Left kidney (tissue), 8 donors: ENCODE measurements at places on chromosomes 13 and 19. TPM values are rescaled to one million over a fixed set of nuclear protein-coding genes. Genes with fewer than 3 reads are reported as not detected.

Gene SPIB
- polyA plus RNA-seq = 1.00 TPM

- no peak for DNase-seq
Observed at GRCh38 chr19:4093643-4094175, 27.0 kb upstream of the ZBTB7A start.

DNA sequence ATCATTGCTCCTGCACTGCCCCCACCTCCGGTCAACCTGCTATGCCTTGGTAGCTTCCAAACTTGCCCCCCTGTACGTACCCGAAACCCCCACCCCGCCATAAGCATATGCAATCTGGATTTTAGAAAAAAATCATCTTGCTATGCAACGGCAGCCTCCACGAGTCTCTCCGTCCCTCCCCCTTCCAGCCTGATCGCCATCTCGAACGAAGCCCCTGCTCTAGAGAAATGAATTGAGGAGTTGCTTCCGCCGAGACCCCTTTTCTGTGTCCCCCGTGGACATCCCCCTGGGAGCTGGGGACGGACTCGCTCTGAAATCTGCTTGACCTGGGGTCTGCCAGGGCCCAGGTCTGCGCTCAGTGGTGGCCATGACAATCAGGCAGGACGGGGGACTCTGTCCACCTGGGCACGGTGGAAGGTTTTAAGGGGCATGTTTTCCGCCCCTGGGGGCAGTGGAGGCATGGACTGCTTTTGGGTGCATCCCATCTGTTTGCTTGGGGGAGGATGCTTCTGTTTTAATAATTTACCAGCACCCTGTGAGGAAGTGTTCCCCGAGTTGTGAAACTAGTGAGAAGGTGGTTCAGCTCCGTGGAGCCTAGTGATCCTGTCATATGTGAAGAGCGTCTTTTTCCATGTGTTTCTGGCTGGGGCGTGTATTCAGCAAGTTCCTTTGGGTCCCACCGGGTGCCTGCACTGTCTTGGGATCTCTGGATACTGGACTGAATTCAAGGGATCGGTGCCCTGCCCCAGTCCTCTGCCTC lies 1.0 kb downstream of the KDM4B start:
- DNase-seq = no peak

Gene KCNK6
- polyA plus RNA-seq = 3.7 TPM

- DNase-seq = no peak
Observed at GRCh38 chr13:112697756-112698655, 8.2 kb downstream of the ATP11A start.

DNA sequence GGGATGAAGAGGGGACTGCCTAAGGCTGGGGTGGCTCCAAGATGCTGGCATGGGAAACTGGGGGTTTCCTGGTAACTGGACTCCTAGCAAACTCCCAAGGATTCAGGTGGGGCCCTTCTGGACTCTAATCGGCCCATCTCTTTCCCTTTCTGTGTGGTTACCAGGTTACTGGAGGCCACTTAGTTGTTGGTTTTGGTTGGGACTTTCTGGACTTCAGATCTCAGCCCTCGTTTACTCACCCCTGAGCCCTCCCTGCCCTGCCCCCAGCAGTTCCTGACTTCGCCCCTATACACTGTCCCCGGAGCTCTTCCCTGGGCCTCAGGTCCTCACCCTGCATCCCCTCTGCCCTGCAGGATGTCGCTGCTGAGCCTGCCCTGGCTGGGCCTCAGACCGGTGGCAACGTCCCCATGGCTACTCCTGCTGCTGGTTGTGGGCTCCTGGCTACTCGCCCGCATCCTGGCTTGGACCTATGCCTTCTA lies 328 bp downstream of the CYP4F12 start:
- DNase-seq = no peak

GRCh38 chr19:5719274-5719960 lies 529 bp downstream of the LONP1 start:
- no peak for DNase-seq

Gene CATSPERD
- polyA plus RNA-seq = not detected

Gene ZNF726
- 18.1 TPM for polyA plus RNA-seq

Gene PSG2
- not detected for polyA plus RNA-seq
